ENCODE measurements at places on chromosomes 16 and 17.

GRCh38 chr17:34172390-34172918 lies 82.6 kb upstream of the CCL2 start:
- DNase-seq = no peak

DNA sequence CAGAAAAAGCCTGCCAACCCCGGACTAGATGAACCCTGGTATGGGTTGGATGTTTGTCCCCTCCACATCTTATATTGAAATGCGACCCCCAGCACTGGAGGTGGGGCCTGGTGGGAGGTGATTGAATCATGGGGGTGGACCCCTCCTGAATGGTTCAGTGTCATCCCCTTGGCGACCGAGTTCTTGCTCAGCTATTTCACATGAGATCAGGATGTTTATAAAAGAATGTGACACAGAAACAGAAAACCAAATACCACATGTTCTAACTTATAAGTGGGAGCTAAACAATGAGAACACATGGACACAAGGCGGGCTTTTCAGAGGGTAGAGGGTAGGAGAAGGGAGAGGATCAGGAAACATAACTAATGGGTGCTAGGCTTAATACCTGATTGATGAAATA lies 576.0 kb upstream of the HSBP1 start:
- DNase-seq = no peak

DNA sequence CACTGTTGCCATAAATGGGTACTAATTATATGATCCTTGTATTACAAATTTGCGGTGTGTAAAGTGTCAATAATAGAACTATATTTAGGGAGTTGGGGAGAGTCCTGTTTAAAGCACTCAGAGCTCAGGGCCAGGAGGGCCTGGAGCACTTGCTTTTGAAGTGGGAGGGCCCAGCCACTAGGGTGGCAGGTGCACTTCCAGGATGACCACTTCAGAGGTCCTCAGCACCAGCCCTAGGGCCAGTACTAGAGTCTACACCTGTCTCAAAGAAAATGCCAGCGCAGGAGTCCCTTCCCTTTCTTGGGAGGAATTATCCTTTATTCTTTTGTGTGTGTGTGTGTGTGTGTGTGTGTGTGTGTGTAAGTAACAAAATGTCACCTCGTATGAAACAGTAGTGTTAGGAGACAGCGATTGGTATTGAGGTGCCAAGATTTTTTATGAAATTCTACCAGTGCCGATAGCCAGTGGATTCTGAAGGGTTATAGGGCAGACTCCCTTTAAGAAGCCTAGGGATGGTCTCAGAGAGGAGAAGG lies 31.9 kb downstream of the MYO18A start:
- DNase-seq = no peak

DNA sequence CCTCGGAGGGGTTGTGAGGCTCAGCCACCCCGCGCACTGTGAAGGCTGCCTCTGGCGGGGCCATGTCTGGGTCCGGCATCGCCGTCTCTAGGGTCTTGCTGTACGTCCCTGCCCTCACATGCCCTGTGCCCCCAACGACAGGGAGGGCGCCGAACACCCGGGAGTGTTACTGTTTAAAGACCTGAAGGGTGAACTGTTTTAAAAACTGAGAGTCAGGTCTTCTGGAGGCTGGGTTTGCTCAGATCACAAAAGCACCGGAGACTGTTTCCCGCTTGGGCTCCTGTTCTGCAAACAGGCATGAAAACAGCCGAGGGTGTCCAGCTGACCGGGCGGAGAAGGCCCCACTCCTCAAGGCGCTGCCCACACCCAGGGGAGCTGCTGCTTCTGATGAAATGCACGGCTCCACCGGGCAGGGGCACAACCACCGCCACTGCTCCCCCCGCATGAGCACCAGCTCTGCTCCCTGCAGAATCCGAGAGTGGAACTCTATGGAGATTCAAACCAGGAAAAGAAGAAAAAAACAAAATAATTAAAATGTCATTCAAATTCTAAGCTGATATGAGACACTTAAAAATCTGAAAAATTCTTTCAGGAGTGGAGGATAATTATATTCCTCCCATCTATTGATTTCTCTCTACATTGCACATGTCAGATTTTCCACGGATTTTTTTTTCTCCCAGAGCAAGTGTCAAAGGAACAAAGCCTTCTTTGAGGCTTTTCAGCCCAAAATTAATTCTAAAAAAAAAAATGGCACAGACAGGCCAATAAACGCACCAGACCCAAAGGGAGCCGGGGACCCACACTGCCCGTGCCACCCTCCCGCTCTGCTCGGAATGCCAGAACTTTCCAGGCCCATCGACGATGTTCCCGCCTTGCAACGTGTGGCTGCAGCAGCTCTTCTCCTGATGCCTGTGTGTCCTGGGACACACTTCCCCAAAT lies 74.3 kb downstream of the LMF1 start:
- DNase-seq = no peak

DNA sequence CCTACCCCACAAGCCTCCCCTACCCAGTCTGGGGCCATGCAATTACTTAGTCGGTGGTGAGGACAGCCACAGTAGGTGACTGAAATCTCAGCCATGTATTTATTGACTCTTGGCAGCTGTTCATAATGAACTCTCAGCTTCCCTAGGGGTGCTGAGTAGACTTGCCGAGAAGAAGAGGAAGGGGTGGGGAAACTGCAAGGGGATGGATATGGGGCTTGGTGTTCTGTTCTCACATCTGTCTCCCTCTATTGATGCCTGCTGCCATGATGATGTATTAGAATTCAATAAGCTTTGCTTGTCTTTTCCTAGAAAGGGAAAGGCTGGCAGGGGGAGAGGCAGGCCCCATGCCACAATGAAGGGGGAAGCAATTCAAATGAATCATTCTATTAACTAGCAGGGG lies 112.9 kb downstream of the GP2 start:
- DNase-seq = no peak

- no peak for DNase-seq
Measured at GRCh38 chr16:65120461-65120830, 1.4 kb downstream of the CDH11 start.

GRCh38 chr16:50440531-50440930 lies 71.7 kb upstream of the BRD7 start:
- DNase-seq = no peak

GRCh38 chr17:12358477-12358876 lies 307.2 kb upstream of the MYOCD start:
- no peak for DNase-seq

DNA sequence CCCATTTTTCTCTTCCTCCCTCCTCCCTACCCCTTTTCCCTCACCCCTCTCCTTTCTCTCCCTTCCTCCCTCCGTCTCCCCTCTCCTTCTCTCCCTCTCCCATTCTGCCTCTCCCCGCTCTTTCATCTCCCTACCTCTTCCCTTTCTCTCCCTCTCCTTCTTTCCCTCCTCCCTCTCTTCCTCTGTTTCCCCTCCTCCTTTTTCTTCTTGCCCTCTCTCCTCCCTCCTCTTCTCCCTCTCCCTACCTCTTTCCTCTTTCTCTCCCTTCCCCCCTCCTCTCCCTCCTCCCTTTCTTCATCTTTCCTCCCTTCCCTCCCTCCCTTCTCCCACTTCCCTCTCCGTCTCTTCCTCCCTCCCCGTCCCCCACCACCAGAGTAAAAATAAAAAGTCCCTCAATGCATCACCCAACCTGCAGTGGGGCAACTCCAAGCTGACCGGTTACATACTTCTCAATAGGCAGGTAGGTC lies 10.4 kb downstream of the CHD9NB start:
- no peak for DNase-seq

DNA sequence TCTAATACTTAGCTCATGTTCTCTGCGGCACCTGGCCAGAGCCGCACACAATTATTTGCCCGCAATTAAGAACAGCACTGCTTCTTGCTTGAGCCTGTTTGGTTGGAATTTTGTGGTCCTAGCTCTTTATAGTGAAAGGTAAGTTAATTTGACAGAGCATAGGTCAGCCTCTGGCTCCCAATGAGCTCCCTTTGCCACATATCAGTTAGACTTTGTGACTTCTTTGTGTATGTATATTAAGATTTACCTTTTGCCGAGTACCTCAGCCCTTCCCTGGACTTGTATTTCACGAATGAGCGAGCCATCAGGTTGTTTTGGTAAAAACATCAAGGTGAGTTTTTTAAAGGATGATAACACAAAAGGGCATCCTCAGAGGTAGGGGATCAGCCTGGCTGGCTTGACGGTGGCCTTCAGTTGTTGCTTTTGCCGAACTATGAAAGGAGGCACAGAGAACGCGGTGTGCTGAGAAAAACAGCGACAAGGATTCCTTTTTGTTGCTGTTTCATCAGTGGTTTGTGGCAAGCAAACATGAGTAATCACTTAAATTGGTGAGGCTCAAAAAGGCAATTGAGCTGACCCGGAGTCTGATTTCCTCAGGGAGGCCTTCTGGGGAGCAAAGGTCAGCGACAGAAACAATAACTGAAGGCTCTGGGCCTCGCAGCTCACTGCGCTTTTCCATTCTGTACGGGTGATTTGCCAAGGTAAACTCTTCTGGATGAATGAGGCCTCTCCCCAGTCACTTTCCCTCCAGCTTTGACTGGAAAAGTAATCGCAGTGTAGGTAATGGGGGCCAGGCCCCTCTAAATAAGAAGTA lies 163.6 kb downstream of the HS3ST3A1 start:
- no peak for DNase-seq

GRCh38 chr16:25224731-25225319 lies 8.1 kb downstream of the AQP8 start:
- no peak for DNase-seq

GRCh38 chr17:27506348-27507218 lies 50.3 kb downstream of the KSR1 start:
- no peak for DNase-seq

- no peak for DNase-seq
Measured at GRCh38 chr16:84614623-84614967, 3.3 kb downstream of the COTL1 start.

DNA sequence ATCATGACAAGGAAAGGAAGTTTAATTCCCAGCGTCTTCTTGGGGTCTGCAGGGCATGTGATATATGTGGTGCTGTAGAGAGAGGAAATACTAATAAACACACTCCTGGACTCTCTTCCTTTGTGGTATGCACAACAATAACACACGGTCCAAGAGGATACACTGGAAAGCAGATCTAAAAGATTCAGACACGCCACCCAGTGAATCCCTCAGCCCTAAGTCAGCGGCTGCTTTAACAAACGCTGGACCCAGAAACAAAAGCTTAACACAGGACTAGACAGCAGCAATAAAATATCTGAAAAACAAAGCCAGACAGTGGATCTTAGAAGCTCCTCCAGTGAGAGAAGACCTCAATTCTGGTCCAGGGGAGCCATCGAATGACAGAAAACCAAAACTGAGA lies 13.1 kb downstream of the CFAP20 start:
- DNase-seq = no peak

GRCh38 chr16:49617710-49618330 lies 238.1 kb downstream of the ZNF423 start:
- no peak for DNase-seq

DNA sequence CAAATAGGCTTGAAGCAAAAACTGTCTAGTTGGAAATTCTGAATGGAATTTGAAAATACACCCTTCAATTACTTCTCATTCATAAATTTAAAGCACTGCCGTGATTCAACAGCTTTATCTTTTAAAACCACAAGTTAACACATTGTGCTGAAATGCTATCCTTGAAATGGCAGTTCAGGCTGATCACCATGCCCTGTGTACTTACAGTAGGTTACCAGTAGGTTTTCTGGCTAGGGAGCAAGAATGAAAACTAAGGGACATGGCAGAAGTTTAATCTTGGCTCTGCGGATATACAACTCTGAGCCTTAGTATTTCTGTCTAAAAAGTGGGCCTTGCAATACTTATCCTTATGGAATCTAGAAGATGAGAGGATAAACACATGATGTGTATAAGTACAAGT lies 28.0 kb downstream of the NXPH3 start:
- DNase-seq = no peak

- no peak for DNase-seq
Measured at GRCh38 chr16:57735755-57736418, at the start of gene KATNB1. Gene KATNB1, plus strand, starts transcription at chr16:57735770. Its CDS starts 1,474 bp downstream, at chr16:57737244.

DNA sequence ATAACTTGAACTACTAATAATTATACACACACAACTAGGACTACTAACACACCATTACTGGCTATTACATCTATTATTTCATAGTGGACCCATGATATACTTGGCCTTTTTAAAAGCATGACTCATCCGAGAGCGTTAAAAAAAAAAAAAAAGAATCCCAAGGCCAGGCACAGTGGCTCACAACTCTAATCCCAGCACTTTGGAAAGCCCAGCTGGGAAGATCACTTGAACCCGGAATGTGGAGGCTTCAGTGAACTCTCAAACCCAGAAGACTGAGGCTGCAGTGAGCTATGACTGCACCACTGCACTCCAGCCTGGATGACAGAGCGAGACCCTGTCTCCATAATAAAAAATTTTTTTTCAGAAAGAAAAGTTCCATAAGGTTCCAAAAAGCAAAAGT lies 3.1 kb downstream of the GLG1 start:
- DNase-seq = no peak

DNA sequence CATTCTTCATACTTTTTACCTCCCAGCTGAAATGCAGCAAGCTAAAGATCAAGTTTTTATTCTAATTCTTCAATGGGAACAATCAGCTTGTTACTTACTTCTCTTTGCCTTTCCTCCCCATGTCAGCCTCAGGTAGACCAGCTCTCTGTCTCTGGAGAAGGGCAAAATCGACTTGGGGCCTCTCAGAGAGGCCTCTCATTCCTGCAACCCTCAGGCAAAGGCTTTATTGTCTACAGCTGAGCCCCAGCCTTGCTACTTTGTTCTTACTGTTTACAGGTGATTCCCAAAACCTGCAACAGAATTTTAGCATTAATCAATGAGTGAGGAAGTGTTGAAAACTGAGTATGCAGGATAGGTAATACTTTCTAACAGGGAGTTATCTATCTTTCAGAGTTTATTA lies 148.6 kb downstream of the KIF2B start:
- DNase-seq = no peak

GRCh38 chr17:17748179-17748578 lies 66.9 kb downstream of the RAI1 start:
- no peak for DNase-seq

DNA sequence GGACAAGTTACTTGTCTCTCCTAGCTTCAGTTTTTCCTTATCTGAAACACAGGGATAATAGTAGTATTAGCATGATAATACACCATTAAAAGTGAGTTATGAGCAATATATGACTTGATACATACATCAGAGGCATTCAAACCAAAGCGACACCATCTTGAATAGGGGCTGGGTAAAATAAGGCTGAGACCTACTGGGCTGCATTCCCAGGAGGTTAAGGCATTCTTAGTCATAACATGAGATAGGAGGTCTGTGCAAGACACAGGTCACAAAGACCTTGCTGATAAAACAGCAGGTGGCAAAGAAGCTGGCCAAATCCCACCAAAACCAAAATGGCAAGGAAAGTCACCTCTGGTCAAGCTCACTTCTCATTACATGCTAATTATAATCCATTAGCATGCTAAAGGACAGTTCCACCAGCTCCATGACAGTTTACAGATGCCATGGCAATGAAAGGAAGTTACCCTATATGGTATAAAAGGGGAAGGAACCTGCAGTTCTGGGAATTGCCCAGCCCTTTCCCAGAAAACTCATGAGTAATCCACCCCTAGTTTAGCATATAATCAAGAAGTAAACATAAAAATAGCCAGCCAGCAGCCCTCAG lies 37.2 kb upstream of the HS3ST3A1 start:
- DNase-seq = no peak
